ENCODE measurements at places on chromosomes 6 and 20. TPM values are rescaled to one million over a fixed set of nuclear protein-coding genes. Genes with fewer than 3 reads are reported as not detected.

LY6G6F gene
- total RNA-seq: not detected

GSTA2 gene
- not detected for total RNA-seq

FAXC gene
- 19.4 TPM for total RNA-seq

DNA sequence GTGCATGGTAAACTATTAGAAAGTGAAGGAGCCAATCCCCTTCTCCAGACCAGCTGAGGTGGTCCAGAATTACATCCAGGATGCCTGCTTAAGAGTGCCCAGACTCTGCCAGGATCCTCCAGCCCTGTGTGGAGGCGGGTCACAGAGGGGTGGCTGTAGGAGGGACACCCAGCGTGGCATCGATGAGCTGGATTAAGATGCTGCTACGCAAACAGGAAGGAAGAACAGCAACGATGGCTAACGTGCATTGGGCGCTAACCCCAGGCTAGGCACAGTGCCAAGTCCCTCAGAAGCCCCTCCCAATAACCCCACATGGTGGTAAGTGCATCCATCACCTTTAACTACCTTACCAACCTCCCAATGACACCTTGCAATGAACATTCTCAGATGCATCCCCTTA lies 63.9 kb upstream of the MRPS10 start:
- no peak for DNase-seq

GRCh38 chr20:57375652-57376230 lies 15.5 kb upstream of the RBM38 start:
- DNase-seq: no peak

DNA sequence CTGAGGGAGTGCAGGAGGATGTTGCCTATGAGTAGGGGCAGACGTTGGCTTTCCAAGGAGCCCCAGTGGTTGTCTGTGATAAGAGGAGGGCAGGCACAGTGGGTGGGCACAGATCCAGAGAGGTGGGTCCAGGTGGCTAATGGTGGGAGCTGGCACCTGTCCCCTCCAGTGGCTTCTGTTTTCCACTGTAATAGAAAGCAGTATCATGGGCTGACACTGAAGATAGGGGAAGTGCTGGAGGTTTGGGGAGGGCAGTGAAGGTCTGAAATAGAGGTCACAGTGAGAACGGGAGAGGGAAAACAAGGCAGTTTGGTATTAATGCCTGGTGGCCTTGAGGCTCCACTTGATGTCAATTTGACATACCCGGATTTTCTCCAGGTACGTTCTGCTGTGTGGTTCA lies 10.5 kb upstream of the TXNDC5 start:
- no peak for DNase-seq

DNA sequence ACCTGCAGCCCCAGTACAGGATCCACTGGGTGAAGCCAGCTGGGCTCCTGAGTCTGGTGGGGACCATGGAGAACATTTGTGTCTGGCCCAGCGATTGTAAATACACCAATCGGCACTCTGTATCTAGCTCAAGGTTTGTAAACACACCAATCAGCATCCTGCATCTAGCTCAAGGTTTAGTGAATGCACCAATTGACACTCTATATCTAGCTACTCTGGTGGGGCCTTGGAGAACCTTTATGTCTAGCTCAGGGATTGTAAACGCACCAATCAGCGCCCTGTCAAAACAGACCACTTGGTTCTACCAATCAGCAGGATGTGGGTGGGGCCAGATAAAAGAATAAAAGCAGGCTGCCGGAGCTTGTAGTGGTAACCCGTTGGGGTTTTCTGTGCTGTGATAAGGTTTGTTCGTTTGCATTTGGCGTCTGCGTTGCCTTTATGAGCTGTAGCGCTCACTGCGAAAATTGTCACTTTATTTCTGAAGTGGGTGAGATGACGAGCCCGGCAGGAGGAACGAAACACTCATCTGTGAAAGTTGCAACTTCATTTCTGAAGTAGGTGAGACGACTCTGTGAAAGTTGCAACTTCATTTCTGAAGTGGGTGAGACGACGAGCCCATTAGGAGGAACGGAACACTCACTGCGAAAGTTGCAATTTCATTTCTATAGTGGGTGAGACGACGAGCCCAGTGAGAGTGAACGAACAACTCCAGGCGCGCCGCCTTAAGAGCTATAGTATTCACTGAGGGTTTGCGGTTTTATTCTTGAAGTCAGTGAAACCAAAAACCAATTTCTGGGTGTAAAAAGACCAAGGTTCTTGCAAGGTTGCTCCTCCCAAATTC lies 31.1 kb downstream of the SERPINB6 start:
- DNase-seq: no peak

Data from urinary bladder (tissue), 4 donors.